ENCODE measurements at places on chromosomes 2 and 18.

DNA sequence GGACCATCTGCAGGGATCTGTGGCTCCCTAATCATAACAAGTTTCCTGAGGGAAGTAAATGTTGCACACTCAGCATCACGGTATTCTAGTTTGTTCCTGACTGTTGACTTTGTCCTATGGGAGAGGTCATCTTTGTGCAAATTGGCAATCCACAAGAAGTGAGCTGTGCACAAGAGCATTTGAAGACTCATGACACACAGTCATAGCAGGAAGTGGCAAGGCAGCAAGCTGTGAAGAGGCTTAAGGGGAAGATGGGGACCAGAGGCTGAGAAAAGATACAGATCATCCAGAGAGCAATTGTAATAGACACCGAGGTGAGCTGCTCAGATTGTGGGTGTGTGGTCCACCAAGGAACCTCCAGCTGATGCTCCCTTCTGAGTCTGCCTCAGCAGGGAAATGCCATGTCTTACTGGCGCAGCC, 2.7 kb downstream of the TNP1 start:
- no peak for DNase-seq

DNA sequence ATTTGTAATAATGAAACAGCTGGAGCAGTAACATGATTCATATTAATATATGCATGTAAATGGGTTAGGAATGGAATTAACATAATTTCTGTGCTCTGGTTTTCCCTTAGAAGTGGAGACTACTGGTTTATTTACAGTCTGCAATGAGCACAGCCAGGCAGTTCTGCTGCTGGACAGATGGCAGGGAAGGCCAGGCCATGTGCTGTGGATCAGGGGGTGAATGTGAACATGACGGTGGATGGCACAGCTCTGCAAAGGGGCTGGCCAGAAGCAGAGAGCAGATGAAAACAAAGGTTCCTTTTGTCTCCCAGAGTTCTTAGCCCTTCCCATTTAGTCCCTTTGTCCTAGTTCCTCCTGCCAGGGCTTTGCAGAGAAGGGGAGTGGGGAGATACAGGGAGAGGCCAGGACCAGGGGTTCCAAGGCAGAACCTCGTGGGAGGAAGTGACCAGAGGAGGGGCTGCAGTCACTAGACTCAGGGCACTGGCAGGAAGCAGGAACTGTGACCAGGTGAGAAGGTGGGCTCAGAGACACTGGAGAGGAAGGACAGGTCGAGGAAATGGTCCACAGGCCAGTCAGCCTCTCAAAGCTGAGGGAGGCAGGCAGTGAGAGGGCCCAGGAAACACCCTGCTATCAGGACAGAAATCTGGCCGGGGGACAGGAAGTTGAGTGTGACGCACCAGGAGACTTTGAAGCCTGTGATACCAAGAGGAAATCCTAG, 112.9 kb upstream of the ATP8B1 start:
- DNase-seq, result no peak

DNA sequence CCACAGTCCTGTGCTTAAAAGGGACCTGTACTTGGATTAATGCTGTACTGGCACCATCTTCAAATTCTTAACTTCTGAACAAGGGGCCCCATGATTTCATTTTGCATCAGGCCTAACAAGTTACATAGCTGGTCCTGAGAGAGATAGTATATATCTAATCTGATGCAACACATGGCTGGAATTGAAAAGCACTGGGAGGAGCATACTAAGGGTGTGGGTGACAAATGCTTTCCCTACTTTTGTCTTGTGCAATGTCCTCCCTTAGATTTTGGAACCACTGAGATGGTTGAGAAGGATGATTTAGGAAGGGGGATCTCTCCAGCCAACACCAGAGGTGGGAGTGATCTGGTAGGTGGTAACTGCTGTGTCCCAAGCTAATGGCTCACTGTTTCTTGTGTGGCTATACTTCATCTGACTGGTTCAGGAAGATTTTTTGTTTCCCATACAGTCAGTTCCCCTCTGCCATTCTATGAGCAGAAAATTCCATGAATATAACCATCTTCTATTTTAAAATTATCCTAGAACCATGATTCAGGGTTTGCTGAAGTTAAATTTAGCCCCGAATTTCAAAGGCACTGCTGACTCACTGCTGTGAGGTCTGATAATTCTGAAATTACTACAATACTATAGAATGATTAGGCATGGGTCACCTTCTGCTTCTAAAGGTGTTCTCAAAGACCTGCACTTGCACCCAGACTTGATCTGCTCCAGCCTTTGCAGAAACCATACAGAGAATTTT, 108.3 kb upstream of the NCKAP5 start:
- DNase-seq, result no peak

DNA sequence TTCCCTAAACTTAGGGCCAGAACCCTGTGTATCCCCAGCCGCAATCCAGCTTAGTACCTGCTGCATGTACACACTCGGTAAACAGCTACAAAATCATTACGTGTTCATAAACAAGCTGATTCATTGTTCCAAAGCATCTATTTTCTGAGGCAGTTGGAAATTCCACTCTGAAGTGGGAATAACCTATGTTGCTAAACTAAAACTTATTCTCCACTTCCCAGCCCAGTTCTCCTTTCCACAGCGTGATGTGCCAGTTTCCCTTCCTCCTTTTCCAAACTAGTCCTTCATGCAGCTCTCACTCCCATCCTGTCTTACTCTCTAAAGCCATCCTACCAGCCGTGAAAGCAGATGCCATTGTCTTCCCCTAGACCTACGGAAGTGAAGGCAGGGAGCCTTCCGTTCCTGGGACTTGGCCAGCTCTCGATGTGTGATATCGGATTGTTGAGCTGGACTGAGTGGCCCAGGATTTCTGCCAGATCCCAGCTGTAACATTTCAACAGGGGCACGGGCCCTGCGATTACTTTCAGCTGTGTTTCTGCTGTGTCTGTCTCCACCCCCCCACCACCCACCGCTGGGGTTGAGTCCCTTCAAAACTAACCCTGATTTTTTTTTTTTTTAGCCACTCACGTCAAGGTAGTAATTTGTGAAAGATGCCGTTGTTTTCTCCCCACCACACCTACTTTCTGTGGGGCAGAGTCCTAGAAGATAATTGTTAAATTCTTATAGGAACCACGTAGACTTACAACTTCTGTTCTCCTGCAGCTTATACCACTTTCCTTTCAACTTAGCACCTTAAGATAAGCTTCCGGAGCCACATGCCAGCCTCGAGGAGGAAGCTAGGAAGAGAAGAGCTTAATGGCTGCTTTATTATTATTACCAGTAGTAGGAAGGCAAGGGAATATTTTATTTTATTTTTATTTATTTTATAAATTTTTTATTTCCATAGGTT, 100.9 kb downstream of the CRIM1 start:
- DNase-seq, result no peak

DNA sequence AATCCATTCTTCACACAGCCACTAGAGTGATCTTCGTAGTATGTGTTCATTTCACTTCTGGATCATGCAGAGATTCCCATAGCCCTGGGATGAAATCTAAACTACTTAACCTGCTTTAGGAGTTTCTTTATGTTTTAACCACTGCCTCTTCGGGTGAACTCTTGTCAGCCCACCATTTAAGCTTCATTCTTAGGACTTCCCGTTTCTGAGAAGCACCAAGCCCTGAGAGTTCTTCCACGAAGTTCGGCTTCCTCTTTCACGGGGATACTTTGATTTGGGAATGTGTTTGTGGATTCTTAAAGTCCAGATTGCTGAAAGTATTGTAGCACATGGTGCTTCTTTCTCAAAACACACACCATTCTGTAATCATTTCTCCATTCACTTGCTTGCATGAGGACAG, 205.0 kb downstream of the UBE2E3 start:
- no peak for DNase-seq

DNA sequence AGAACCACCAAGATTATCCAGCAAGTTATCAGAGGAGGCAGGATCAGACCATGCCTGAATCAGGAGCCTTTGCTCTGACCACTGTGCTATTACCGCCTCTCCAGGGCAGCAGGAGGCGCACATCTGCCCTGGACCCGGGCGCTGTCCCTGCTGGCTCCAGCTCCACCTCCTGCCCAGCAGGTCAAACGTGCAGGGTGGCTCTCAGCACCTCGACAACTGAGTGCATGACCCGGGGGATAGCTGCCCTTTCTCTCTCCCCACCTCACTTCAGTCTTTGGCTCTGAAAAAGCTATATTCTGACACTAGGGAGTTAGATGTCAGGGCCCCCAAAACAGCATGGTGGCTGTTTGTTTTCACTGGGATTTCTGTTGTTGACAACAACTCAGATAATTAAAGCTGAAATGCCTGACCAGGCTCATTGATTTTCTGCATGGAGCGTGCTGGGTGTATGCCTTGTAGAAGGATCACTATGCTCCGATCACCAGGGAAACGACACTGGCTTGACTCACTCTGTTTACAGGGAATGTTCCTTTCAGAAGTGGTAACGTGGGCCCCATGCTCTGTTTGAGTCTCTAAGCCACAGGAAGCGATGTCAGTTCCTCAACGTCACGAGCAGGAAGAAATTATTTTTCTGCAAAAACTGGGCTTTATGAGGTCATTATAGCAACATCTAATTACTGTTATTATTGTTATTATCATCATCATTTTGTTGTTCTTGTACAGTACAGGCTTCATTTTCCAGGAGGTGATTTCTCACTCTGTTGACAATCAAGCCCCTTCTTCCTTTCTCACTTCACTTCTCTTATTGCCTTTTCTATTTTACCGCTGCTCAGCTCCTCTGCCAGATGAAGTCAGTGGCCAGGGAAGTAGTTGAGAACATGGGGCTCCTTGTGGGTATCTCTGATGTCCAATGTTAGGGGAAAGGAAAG, 125.6 kb downstream of the PLB1 start:
- DNase-seq, result peak; percentile 51

GRCh38 chr2:86649119-86649947, 25.7 kb upstream of the RNF103 start:
- DNase-seq, result no peak

DNA sequence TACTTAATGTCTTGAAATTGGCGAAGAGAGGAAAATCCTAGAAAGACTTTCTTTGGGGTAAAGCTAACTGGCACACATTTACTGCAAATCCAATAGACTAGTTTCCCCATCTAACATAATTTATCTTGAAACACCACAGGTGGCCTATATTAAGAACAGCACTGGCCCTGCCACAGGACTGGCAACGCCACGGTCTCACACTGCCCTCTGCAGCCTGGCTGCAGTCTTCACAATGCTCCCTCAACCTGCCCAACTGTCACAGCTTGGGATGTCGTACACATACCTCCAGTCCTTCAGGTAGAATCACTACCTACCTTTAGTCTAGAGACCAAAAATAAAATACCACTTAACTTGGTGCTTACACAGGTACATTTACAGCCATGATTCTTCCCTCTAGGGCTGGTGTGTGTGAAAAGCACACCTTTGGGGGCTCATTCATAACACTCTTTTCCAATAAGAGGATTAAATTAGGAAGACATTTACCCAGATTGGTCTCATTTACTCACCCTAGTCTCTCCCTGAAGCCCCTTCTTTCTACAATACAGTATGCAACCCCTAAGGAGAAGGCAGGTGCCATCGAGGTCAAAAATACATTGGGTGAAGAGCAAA, 222.2 kb downstream of the C1D start:
- no peak for DNase-seq

DNA sequence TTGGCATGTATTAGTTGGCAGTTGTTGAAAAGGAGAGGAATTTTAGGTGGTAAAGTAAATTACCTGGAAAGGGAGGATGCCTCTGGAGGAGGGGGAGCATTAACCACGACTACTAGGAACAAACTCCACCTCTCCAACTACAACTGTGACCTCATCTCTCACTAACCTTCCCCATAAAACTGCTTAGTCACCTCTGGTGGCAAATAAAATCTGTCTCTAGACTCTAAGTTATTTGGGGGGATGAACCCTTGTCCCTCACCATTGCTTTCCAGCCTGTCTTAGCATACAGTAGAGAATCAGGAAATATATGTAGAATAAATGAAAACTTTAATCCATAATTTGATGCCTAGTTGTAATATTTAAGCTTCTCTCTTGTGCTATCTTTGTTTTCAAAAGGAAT, 27.6 kb upstream of the MYO1B start:
- DNase-seq, result no peak

GRCh38 chr2:216047397-216047796, 34.0 kb upstream of the MREG start:
- no peak for DNase-seq

GRCh38 chr2:39300044-39300978, 56.5 kb upstream of the CDKL4 start:
- no peak for DNase-seq

DNA sequence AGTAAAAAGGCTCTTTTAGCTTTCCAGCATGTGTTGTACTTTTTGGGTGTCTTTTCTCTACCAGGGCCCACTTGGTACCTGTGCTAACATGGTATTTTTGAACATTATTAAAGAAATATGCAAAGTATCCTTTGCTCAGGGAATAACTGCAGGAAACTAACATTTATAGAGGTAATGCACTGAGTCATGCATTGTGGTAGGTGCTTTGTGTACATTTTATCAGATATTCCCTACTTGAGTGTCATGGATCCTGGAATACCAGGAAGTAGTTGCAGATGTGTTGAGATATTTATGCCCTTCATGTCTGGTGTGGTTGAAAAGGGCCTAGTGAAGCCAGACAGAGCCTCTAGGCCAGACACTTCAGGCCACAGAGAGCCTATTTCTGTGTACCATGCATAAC, 215.5 kb upstream of the CYRIA start:
- no peak for DNase-seq

- DNase-seq, result no peak
Measured at GRCh38 chr18:66457245-66457644, 146.6 kb downstream of the CDH19 start.

GRCh38 chr2:143261986-143262385, 132.8 kb downstream of the ARHGAP15 start:
- peak; percentile 49 for DNase-seq

DNA sequence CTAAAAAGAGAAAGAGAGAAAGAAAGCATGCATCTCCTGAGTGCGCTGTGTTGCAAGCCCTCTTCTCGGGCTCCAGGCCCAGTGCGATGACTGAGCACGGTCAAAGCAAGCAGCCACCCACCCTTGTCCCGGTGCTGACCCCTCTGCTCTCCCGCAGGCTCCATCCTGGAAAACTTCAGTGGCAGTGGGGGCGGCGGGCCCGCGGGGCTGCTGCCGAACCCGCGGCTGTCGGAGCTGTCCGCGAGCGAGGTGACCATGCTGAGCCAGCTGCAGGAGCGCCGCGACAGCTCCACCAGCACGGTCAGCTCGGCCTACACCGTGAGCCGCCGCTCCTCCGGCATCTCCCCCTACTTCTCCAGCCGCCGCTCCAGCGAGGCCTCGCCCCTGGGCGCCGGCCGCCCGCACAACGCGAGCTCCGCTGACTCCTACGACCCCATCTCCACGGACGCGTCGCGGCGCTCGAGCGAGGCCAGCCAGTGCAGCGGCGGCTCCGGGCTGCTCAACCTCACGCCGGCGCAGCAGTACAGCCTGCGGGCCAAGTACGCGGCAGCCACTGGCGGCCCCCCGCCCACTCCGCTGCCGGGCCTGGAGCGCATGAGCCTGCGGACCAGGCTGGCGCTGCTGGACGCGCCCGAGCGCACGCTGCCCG, 252.5 kb downstream of the GLI2 start:
- DNase-seq, result no peak

DNA sequence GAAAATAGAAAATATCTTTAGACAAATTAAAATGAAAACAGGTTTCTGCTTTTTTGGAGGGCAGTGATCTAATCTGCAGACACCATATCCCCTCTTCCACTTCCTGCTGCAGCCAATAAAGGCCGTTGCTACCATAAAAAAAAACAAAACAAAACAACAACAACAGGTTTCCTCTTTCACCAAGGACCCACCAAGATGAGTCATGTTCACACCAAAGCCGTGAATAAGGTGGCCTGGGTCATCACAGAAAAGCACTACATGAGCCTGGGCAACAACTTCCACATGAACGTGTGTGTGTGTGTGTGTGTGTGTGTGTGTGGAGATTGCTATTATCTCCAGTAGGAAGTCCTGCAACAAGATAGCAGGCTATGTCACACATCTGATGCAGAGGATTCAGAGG, 24.8 kb upstream of the TFCP2L1 start:
- no peak for DNase-seq

GRCh38 chr2:139165041-139165440, 384.9 kb upstream of the NXPH2 start:
- no peak for DNase-seq
